ENCODE measurements at places on chromosomes 11 and 22.

DNA sequence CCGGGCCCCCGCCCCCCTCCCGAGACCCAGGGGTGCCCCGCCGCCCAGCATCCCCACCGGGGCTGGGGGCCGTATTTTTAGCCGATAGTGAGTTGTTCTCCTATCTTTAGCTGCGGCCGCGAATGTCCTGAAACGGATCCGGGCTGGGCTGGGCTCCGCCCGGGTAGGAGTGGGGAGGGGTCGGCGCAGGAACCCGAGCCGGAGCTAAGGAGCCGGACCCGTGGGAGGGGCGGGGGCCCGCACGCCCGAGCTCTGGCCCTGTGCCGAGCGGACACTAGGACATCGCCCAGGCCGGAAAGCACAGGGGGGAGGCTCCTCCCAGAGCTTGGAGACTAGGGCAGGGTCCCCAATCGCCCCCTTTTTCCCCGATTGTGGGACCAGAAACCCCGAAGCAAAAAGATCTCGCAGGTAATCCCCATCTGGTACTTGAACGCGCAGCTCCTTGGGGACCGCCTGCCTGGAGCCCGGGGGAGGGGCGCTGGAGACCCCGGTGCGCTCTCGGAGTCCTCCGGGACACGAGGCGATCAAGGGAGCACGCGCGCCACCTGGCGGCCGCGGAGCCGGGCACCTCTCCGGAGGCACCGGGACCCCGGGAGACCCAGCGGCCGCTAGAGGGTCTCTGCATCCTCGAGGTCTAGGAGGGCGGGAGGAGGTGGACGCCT lies 669 bp downstream of the CDC42EP2 start:
- no peak for DNase-seq

DNA sequence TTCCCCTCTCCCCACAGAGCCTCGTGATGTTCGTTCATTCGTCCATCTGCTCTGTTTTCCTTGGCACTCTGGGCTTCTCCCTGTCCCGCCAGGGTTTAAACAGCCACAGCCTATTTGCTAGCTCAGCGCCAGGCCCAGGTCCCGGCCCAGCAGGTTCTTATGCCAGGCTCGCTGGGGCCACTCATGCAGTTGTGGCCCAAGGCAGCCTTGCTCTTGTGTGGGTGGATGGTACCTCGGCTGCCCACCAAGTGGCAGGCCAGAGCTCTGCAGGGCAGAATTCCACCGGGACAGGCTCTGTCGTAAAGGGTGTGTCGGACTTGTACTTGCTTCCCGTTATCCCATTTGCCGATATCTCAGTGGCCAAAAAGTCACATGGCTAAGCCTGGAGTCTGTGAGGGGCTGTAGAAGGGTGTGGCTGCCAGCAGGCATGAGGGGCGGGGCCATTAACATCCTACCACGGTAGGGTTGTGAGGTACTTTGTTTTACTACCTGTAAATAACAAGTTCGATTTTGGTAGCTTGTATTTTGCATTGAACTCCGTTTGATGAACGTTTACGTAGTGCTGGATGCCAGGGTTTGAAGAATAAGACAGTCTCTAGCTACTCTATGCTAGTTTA lies 7.9 kb downstream of the FAM118A start:
- no peak for DNase-seq

- no peak for DNase-seq
These were observed 10.5 kb upstream of the FLRT1 start for GRCh38 chr11:64025205-64025604.

- DNase-seq = peak; percentile 99
These were observed 6.4 kb downstream of the BIRC3 start for GRCh38 chr11:102323542-102324251.

DNA sequence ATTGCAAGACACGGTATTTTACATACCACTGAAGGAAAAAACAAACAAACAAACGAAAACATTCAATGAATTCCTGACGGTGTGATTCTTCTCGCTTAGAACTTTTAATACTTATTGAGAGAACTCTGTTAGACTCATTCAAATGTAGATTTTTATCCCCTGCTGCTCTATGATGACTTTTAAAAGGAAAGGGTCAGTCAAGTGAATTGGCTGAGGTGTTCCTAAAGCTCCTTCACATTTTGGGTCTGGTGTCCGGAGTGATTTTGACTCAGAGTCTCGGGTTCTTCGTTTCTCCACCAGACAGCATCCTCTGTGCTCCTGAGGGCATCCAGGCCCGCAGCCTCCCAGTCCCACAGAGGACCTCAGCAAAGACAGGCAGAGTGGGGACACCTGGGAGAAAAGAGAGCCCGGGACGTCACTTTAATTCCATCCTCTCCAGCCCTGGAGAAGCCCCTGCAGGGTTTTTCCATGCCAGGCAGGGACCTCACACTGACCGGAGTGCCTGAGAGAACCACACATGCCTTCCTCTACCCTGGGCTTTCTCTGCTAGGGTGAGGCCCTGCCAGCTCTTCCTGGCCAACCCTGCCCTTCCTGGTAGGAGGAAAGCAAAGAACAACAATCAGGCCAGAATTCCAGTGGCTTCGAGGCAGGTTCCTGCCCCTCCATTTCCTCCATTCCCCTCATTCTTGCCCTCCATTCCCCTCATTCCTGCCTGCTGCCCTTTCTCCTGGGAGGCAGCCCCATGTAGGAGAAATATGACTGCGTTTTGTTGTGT lies 1.4 kb upstream of the CSF2RB start:
- no peak for DNase-seq

DNA sequence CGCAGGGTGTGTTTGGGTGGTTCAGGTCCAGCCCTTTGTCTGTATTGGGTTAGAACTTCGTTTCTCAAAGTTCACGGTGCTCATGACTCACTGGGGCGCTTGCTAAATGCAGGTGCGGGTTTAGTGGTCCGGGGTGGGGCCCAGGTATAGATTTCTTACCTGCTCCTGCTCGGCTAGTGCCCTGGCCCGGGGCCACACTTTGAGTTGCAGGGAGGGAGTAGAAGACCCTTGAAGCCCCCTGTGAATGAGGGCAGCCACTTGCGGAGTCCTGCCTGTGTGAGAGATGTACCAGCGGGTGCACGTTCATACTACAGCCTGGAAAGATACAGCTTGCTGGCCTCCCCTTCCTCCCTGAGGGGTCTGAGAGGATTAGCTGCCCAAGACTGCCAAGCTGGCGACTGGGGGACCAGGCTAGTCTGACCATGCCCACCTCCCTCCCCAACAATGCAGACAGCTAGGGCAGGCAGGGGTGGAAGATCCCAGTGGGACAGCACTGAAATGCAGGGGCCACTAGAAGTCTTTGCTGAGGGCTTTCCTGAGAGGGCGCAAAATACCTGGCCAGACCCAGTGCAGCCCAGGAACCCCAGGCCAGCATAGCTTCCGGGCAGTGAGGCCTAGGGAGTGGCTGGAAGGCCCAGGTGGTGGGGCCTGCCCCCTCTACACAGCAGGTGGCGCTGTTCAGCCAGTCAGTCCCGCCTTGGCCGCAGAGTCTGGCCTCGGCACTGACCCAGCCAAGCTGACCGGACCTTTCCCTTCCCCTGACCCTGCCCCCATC lies 5.1 kb upstream of the MYRF start:
- no peak for DNase-seq

DNA sequence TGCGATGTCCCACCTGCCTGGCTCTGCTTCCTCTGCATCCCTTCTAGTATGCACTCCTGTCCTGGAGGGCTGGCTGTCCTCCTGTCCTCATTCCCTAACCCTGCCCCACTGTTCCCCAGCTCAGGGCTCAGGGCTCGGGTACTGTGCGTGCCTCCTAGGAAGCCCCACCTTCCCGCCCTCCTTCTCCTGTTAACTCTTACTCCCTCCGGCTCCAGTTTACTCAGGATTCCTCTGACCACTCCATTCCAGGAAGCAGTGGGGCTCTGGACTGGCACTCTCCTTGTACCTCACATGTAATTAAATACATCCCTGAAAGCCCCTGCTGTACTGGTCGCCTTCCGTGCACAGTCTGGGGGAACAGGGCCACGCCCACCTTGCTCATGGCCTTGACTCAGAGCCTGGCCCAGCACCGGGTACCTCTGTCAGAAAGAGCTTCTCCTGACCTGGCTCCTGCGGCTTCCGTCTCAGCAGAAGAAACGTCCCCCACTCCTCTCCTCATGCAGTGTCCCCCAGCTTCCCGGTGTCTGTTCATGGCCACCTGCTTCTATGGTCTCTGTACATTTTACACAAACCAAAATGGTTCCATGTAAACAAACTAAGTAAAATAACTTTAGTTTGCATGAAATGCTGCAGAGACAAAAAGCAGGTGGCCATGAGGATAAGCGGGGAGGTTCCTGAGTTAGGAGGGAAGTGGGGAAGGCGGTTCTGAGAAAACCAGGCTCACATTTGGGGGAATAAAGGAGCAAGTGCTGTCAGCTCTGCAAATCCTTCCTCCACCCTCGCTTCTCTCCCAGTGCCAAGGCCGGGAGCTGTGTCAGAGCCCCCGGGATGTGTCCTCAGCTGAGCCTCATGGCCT lies 445.9 kb downstream of the BRD1 start:
- DNase-seq = no peak

- DNase-seq = no peak
These were observed 232.6 kb downstream of the CASP12 start for GRCh38 chr11:104665641-104666040.

DNA sequence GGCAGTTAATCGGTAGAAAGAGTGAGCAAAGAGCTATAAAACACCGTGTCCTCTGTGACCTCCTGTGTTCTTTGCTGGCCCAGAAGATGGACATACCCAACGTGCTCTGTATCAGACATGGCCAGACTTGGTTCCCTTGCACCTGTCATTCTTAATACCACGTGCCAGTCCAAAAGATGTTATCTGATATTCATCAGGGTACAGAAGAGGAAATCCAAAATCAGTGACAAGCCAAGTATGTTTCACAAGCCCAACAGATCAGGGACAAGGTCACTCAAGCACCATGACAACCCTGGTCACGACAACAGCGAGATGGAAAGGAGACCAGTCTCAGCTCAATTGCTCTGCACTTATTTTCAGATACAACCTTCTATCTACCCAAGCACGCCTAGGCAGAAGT lies 3.4 kb downstream of the LRP4 start:
- DNase-seq = no peak

DNA sequence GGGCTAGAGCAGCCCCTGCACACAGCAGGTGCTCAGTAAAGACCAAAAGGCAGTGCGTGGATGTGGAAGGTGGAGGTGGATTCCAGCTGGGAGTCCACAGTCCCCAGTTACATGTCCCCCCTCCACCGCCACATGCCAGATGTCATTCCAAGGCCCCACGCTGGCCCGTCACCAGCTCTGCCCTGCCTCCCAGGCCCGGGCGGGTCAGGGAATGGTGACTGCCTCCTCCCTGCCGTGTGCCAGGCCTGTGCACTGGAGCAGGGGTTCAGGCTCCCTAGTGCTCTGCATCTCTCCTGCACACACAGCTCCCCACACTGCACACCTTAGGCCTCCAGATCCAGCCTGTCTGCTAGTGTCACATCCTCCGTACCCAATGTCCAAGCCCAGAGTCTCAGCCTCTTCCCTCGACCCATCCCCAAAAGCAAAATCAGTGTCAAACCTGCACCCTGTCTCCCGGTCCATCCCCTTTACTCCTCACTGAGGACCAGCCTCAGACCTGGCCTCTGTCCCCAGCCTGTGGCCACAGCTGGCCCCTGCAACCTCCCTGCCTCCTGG lies 40.2 kb upstream of the PRODH start:
- no peak for DNase-seq

DNA sequence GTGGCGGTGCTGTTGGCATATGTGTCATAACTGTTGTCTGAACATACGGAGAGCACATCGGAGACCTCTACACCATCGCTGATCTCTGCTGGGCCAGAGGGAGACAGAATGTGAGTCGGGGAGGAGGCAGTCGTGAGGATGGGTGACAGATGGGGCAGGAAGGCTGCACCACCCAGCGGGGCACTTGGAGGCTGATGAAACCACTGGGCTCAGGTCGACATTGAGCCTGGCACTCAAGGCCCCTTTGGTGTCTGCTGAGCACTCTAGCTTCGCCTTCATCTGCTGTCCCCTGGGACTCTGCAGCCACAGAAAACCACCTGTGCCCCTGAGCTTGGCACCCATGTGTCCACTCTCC lies 2.5 kb upstream of the KLHL35 start:
- DNase-seq = no peak

GRCh38 chr11:115674937-115675544 lies 170.8 kb upstream of the CADM1 start:
- DNase-seq = no peak

GRCh38 chr22:43207386-43207785 lies 20.5 kb upstream of the TTLL12 start:
- DNase-seq = no peak

GRCh38 chr11:95884376-95884775 lies 39.5 kb downstream of the MTMR2 start:
- DNase-seq = peak; percentile 22

DNA sequence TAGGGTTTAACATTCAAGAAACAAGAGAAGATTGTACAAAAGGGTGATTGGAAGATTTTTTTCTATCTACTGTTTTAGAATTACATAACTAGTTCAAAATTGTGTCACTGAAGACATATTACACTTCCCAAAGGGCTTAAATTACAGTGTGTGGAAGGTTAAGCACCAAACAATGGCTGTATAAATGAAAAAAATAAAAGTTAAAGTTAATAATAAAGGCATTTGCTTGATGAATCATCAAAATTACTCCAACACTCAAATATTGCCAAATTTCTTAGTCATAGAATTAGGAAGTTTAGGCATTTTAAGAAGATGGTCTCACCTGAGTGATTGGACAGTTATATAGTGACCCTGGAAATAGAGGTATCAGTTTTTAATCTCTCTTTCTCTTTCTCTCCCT lies 227.6 kb upstream of the CARD18 start:
- no peak for DNase-seq

DNA sequence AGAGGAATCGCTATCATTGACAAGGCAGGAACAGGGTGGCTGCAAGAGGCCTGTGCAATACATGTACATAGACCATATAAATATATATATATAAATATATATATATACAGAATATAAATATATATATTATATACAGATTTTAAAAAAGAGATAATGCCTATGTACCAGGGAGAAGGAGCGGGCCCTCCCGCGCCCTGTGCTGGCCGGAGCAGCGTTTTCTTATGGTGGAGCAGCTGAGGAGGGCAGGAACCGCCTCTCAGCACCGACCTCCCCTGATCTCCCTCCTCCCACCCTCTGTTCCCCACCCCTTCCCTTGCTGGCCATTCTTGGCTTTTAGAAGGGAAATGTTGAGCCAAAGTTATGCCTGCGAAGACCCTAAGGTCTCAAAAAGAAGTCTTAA lies 31.8 kb downstream of the SCN3B start:
- no peak for DNase-seq

GRCh38 chr11:64019106-64020037 lies 16.4 kb upstream of the FLRT1 start:
- DNase-seq = no peak

- DNase-seq = no peak
These were observed 6.4 kb downstream of the RAC2 start for GRCh38 chr22:37237371-37238268.

DNA sequence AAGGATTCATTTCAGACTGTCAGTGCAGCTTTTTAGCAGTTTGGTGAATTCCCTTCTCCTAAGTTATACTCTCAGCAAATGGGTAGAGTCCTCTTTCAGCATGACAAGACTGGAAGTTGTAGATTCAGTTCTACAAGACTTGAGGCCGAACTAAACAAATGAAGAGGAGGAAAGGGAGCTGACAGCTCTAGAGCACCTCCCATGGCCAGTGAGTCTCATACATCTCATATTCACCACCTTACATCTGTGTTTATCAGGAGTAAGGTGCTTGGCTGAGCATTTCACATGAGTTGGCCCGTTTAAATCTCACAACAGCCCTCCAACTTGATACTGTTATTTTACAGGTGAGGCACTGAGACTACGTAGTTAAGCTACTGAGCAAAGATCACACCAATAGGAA lies 30.4 kb downstream of the SEZ6L start:
- no peak for DNase-seq

Data from HS-5 (cell line).